ENCODE measurements at places on chromosomes 11 and 22. TPM values are rescaled to one million over a fixed set of nuclear protein-coding genes. Genes with fewer than 3 reads are reported as not detected.

The CNGA4 gene
- 0.17 TPM for total RNA-seq

- DNase-seq: peak; percentile 20
Observed at GRCh38 chr22:31036671-31037550, 44.2 kb upstream of the SMTN start.

The ANGPTL5 gene
- not detected for total RNA-seq

The PDE3B gene
- 146 TPM for total RNA-seq

GRCh38 chr11:65127473-65128181 is 5.5 kb downstream of the MRPL49 start:
- DNase-seq: no peak

The HBE1 gene
- not detected for total RNA-seq

DNA sequence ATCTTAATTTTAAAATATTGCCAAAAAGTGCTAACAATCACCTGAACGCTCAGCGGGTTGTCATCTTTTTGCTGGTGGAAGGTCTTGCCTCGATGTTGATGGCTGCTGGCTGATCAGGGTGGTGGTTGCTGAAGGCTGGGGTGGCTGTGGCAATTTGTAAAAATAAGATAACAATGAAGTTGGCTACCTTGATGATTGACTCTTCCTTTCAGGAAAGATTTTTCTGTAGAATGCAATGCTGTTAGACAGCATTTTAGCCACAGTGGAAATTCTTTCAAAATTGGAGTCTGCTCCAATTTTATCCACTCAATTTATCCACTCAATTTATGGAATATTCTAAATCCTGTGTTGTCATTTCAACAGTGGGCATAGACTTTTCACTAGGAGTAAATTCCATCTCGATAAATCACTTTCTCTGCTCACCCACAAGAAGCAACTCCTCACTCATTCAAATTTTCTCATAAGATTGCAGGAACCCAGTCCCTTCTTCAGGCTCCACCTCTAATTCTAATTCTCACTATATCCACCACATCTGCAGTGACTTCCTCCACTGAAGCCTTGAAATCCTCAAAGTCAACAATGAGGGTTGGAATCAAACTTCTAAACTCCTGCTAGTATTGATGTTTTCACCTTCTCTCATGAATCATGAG is 78.8 kb downstream of the LINC01488 start:
- no peak for DNase-seq

The TMEM132A gene
- not detected for total RNA-seq

DNA sequence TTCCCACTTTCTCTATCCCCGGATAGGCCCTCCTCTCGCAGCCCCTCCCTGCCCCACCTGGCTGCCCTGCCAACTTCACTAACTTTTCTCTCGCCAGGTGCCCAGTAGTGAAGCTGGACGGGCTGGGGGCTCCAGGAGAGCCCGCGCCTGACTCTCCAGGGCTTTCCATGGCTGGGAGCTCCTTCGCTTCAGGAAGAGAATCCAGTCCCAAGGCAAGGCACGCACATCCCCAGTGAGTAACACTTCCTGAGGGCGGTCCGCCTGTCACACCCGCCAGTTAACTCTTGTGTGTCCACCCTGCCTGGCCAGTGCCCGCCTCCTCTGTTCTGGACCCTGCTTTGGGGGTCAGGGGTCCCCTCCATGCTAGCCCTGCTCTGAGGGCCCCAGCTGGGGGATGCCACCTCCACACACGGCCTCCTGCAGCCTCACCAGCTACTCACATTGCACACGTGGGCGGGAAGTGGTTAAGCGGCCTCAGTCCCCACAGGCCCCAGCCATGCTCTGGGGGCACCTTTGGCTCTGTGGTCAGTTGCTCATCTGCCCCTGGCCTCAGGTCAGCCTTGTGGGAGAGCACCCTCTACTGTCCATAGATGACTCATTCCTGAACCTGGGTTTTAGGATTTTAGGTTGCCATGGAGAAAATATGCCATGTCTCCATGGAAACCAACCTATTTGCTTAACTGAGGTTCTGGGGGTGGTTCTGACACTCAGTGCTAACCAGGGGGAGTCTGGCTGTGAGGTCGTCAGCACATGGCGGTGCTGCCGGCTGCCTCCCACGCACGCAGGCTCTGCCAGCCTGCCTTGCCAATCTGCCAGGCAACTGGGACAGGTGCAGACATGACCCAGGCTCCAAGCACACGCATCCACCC is at the start of gene RIN1:
Gene RIN1, minus strand, starts transcription at position 201 of the 869 bp plus-strand sequence. Its CDS starts 32 bp downstream, at position 169.
- DNase-seq: peak; percentile 47

The MYEOV gene
- total RNA-seq: 0.57 TPM

The KRTAP5-2 gene
- total RNA-seq: not detected

- DNase-seq: no peak
Observed at GRCh38 chr11:104823657-104824056, 74.6 kb downstream of the CASP12 start.

DNA sequence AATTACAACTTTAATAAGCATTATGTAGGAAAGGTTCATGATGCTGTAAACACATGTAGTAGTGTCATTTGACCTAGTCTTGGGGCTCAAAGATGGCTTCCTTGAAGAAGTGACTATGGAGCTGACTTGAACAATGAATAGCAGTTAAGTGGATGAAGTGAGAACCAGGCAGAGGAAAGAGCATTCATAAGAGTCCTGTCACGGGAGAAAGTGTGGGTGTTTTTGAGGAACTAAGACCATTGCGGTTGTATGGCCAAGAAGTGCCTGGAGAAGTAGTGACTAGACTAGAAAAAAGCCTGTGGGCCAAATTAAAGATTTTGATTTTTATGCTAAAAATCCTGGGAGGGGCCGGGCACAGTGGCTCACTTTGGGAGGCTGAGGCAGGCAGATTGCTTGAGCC is 7.2 kb upstream of the IL18BP start:
- DNase-seq: no peak

- DNase-seq: peak; percentile 18
Observed at GRCh38 chr11:102111787-102112508, 1.7 kb downstream of the YAP1 start.

DNA sequence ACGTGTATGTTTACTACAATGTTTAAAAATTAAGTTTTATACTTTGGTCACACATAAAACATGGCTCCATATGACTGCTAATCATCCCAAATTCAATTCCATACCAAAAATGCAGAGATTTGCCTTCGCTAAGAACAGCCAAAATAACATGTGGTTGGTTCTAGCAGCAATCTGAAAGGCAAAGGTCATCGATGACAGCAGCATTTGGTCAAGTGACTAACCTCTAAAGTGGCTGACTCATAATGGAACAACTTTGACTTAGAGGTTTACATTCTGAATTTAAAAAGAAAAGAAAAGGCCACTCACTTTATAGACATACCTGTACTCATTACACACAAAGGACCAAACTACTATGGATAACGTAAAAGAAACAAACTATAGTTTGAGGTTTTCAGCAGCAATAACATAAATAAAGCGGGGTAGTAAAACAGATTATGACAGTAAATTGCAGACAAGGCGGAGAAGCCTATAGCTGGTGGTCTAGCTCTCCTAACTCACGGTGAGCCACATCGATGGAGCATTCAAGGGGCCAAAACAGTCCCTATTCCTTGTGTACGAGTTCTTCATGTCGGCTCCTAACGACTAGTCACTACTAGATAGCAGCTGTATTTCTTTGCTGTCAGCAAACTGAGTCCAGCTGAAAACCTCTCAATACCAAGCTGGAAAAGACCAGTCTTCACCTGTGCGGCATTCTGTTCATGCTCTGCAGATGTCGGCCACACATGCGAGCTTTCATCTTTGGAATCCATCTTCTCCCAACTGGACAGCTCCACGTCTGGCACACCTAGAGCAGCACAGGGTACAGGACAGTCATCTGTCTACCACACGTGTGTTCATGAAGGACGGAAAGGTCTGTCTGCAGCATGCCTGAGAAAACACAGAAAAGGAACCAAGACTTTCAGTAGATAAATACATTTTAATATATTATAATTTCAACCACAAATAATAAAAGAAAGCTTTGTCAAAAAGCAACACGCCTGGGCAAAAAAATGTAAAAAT is 42.1 kb downstream of the PRDM10 start:
- DNase-seq: no peak

Data from CD8-positive, alpha-beta T cell (primary cell).